NCI-H1105 treated with DMSO at 0.1 percent for 48 hours (cell line): ENCODE measurements at places on chromosomes 3 and 15.

GRCh38 chr15:78641102-78641748, at the start of gene CHRNB4:
Gene CHRNB4 (minus strand): TSS chr15:78641210. CDS start chr15:78641133, 77 bp downstream.
- DNase-seq: no peak

GRCh38 chr3:19811689-19812088, 122.3 kb downstream of the EFHB start:
- no peak for DNase-seq

GRCh38 chr3:172546628-172547214, 23.5 kb upstream of the TNFSF10 start:
- no peak for DNase-seq

- DNase-seq: no peak
Observed at GRCh38 chr15:25803541-25803940, 59.6 kb downstream of the ATP10A start.

DNA sequence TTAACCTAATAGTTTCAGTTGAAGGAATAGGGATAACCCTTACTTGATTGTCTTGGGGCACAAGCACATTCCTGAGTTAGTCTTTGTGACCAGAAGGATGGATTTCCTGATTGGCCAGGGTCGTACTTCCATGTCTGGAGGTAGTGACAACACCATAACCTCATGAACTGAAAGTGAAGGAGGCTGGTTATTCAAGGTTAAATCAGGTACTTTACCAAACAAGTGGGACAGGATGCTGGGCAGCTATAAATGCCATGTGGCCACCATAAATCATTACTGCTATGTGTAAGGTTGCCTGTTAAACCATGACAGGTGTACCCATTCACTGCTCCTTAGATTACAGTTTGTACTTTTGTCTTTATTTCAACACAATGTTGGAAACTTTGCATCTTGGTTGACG, 128.3 kb upstream of the SAMMSON start:
- no peak for DNase-seq

GRCh38 chr15:93041159-93041547, 47.9 kb downstream of the RGMA start:
- DNase-seq: no peak

DNA sequence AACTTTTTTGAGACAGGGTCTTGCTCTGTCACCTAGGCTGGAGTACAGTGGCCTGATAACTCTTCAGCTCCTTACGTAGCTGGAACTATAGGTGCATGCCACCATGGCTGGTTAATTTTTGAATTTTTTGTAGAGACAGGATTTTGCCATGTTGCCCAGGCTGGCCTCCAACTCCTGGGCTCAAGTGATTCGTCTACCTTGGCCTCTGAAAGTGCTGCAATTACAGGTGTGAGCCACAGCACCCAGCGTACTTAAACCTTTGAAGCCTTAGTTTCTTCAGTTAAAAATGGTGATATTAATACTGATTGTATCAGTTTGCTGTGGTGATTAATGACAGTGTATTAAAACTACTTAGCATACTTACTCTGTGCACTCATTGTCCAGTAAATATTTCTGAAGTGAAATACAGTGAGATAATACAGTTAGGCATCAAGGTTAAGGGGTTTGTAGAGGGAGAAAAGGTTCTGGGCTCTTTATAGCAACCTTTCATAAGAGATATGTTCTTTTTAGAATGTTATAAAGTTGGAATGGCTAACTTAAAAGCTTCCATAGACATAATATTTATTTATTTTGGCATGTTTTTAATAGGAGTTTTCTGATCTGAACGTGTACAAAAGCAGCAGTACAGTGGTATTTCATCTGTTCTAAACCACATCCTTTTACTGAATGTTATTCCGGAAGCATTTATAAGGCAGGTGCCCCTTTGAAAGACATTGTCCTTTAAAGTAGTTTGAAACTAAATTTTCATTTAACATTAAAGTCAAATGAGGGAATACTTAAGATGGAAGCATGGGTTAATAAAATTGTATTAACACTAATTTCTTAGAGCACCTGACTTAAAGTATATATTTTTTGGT, 23.6 kb downstream of the NCK1 start:
- no peak for DNase-seq

DNA sequence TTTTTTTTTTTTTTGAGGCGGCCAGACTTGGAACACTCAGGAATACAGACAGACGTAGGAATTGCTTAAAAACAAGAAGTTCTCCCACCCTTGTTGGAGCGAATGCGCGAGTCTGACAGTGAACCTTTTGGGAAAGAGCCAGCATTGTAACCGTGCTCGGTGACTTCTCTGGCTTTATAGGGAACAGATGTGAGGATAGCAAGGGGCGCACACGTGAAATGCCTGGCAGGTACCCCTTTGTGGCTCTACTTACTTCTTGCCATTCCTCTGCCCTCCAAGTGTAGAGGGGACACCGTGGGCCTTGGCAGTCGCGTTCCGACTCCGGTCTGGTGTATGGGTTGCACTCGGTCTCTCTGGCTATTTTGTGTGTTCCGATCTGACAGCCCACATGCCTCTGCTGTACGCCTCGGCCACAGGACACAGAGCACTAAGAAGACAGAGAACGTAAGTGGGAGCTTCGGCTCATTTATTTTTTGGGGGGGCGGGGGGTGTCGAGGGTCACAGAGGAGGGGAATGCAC, 126.4 kb downstream of the ADAMTS9 start:
- DNase-seq: no peak

GRCh38 chr3:59935025-59935424, 885.2 kb upstream of the CFAP20DC start:
- DNase-seq: no peak

DNA sequence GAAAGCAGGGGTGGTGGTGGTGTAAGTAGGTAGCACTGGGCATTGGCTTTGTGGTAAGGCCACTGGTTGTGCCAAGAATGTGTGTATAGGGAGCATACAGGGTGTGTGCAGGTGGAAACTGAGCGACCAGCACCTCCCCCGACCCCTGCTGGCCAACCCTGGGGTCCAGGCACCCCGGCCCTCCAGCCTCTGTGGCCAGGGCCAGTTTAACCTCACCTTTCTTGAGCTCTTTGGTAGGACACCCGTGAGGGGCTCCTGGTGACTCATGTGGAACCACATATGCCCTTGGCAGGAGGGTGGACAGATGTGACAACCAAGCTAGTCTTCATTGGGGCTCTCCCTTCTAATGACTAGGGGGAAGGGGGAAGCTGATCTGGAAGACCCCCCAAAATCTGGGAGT, 19.5 kb downstream of the SHF start:
- DNase-seq: no peak

- no peak for DNase-seq
Observed at GRCh38 chr3:17931131-17931530, 188.7 kb upstream of the TBC1D5 start.

DNA sequence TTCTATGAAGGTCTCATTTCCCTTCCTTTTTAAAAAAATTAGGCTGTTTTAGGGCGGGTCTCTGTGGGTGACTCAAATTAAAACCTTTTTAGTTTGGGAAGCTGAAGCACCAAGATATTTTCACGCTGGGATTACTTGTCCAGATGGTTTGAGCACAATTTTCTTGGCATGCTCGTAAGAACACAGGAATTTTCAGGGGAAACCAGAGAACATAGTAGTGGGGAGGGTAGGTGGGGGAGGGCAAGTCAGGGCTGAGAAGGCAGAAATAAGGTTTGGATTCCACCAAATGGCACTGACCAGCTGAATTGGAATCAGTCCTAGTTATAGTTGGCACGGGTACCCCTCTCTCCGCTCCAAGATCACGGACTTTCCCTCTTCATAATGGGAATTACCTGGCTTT, 97.3 kb upstream of the LRIG1 start:
- DNase-seq: no peak

DNA sequence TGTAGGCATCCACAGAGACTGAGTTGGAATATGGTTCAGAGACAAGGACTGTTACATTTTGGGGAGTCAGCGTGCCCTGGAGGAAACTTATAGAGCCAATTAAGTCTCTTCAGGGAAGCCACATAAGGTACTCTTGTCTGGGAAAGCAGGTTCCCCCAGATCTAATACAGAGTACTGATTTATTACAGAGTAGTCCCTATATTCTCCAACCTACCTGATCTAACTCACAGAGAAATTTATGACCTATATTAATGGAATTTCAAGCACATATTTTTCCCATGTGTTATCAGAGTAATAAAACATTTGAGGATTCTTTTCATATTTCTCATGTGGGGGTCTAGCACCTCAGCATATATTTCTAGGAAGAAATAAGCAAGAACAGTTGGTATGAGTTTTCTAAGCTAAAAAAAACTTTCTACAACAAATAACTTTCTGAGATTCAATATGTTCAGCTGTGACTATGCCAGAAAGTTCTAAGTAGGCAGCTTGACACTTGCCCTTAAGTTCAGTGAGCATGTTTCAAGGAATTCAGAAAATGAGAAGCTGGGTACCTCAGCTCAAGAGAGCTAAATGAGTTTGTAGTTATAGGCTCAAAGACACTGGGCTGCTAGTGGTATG, 75.3 kb upstream of the COL8A1 start:
- DNase-seq: no peak

DNA sequence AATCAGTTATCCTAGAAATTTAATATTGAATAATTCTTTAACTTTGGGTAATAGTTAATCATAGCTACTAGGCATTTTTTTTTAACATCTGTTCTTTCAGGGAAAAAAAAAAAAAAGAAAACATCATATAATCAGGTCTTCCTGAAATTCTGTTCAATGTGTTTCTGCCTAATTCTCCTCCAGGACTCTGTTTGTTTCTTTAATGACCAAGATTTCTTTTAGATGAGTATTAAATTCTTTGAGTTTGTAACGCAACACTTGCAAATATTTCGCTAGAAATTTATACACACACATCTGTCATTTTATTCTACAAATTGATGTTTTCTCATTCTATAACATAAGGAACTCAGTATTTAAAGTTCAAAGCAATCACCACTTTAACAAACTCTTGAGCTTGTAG, 56.7 kb downstream of the ALCAM start:
- no peak for DNase-seq

- DNase-seq: peak; percentile 80
Observed at GRCh38 chr3:32403663-32404062, 12.0 kb downstream of the CMTM7 start.

DNA sequence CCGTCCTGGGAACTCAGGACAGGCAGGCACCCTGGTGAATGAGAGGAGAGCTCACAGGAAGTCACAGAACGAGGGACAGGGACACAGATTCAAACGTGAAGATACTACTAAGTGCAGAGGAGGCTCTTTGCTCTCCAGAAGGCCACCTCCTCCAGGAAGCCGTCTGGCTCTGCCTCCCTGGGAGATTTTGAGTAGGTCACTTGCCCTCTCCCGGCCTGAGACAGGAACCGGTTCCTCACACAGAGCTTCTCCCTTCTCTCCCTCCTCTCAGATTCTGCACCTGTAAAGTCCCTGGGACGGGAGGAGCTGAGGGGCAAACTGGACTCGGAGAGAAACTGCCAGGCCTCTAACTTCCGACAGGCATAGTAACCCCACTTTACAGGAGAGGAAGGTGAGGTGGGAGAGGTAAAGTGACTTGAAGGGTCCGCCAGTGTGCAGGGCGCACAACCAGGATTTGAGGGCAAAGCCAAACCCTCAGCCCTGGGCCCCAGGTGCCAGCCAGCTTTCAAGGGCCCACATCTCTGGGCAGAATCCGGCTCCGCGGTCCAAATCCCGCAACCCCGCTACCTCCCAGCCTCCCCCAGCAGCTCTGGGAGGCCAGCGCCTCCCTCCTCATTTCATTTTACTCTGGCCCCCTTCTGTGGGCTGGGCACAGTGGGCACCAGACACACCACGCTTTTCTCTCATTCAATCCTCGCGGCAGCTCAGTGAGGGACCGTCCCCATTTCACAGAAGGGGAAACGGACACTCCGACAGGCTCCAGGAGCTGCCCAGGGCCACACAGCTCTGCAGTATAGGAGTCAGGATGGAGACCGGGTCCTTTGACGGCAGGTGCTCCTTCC, 150.2 kb downstream of the SMAD6 start:
- no peak for DNase-seq

- DNase-seq: no peak
Observed at GRCh38 chr15:32953533-32953910, 235.7 kb downstream of the GREM1 start.

- DNase-seq: peak; percentile 24
Observed at GRCh38 chr3:194450341-194450740, 36.5 kb downstream of the ATP13A3 start.

GRCh38 chr15:73114064-73114463, 61.8 kb downstream of the NEO1 start:
- no peak for DNase-seq

DNA sequence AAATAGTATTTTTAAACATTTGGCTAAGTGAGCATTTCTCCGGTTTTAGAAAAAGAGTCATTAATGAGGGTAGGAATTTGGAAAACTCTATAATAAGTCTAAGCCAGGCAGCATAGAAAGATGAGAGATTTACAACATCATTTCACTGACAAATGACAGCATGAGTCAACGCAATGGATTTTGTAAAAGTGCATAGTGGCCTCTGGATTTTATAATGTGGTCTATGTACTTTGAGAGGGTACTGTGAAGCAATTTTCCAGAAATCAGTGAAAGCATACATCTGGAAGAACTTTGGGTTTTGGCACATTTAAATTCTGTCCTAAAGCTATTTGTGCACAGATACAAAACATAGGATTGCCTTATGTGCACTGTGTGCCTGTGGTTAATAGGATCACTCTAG, 130.8 kb upstream of the CCNL1 start:
- DNase-seq: no peak

- no peak for DNase-seq
Observed at GRCh38 chr3:4655145-4656045, 162.2 kb downstream of the ITPR1 start.

DNA sequence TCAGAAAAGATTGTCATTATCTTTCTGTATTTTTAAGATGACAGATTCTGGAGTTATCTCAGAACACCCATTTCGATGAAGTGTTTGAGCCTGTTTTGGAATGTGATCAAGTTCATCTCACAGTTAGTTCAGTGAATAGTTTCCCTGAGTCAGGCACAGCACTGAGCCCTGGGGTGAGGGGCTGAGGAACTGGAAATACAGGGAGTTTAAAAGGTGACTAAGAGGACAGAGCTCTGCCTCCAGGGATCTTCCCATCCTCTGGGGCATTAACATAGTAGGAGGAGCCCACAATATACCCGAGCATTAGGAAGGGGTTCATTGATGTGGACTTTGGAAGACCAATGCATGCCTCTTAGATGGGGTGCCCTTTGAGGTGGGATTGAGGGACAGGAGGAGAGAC, 355.1 kb downstream of the CLSTN2 start:
- DNase-seq: no peak

DNA sequence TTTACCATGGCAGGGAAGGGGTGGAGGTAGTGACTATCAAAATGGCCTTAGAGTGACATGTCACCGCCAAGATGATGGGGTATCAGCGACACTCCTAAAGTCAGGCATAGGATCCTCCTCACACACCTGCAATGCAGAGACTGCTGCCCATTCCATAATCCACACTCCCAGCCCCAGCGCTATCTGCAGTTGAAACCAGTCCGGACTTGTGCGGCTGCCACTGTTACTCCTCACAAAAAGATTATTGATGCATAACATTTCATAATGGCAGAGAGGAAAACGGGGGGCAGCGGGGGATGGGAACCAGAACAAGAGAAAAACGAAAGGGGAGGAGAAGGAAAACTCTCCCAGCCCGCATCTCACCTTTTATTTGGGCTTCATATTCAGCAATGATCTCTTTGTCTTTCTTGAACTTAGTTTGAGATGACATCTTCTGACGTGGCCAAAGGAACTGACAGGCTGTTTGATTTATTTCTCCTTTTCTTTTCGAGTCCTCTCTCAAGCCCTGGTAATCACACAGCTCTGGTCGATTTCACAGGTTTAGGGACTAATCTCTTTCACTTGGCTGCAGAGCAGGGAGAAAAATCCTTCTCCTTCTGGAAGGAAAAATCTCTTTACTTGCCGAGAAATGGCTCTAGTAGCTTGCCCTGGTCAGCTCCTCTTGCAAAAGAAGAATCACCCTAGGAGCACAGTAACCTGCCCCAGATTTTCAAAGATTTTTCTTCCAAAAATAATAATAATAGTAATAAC, 749 bp downstream of the SRGAP3 start:
- DNase-seq: peak; percentile 64
